ENCODE measurements at places on chromosomes 6 and 20. TPM values are rescaled to one million over a fixed set of nuclear protein-coding genes. Genes with fewer than 3 reads are reported as not detected.

The EPHA7 gene
- 5.6 TPM for total RNA-seq

The SNAI1 gene
- 10.5 TPM for total RNA-seq

The CRIP3 gene
- total RNA-seq, result not detected

The MYLK4 gene
- total RNA-seq, result 0.48 TPM

The DPPA5 gene
- total RNA-seq, result not detected

The TREML2 gene
- 0.10 TPM for total RNA-seq

The SPEF1 gene
- total RNA-seq, result not detected

The PAK5 gene
- total RNA-seq, result 0.21 TPM

The PDYN gene
- total RNA-seq, result not detected

The ABHD16B gene
- total RNA-seq, result not detected

The RNF39 gene
- total RNA-seq, result not detected

The GPLD1 gene
- not detected for total RNA-seq

The POU5F1 gene
- total RNA-seq, result not detected

The HDGFL1 gene
- not detected for total RNA-seq

The SPATS1 gene
- not detected for total RNA-seq
